H1 (cell line): ENCODE measurements at places on chromosomes 16 and 17. TPM values are rescaled to one million over a fixed set of nuclear protein-coding genes. Genes with fewer than 3 reads are reported as not detected.

DNA sequence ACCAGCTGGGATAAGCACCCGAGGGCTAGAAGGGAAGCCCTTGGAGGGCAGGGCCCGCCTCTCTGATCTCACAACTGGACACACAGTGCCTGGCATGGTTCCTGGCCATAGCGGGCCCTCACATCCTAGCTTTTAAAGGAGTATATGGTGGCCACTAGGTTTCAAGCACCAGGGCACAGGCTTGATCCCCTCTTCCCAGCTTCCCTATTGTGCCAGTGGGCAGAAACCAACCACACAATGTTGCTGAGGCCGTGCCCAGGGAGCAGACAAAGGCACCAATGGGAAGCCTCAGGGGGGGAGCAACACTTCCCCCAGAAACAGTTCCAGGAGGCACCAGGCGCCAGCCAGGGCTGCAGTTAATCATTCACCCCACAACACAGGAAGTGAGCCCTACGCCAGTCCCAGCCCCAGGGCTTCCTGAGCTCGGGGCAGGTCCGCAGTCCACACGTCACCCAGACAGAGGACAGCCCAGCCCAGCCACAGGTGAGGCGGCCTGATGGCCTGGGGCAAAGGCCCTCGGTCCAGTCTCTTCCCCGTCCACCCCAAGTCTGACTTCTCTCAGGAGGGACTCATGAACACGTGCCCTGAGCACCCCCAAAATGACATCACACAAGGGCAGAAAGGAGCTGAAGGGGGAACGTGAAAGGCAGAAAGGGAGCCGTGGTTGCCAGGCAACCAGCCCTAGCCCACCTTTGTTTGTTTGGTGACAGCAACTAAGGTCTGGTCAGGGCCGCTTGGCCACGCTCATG lies 12.8 kb downstream of the SMIM5 start:
- no peak overlapping the region for H3K4me3 ChIP-seq
- no peaks in the 10 kb centered on the region for H3K27me3 ChIP-seq
- peak overlapping the region; percentile 30; the same call in 1 of the 2 replicates for H3K27ac ChIP-seq
- H3K36me3 ChIP-seq: peaks cover 10% of the 10 kb centered on the region
- no peak for DNase-seq
- peaks cover 16% of the 10 kb centered on the region for H3K4me1 ChIP-seq

GRCh38 chr17:37043201-37043600 lies 94.4 kb downstream of the AATF start:
- H3K4me1 ChIP-seq: peaks cover 24% of the 10 kb centered on the region
- no peak overlapping the region for H3K4me3 ChIP-seq
- no peaks in the 10 kb centered on the region for H3K36me3 ChIP-seq
- H3K27me3 ChIP-seq: no peaks in the 10 kb centered on the region
- DNase-seq: no peak

- DNase-seq: no peak
- no peaks in the 10 kb centered on the region for H3K27me3 ChIP-seq
- no peaks in the 10 kb centered on the region for H3K36me3 ChIP-seq
- H3K4me3 ChIP-seq: no peak overlapping the region
- no peaks in the 10 kb centered on the region for H3K4me1 ChIP-seq
These were observed 414.3 kb downstream of the RBFOX1 start for GRCh38 chr16:7746941-7747340.

DNA sequence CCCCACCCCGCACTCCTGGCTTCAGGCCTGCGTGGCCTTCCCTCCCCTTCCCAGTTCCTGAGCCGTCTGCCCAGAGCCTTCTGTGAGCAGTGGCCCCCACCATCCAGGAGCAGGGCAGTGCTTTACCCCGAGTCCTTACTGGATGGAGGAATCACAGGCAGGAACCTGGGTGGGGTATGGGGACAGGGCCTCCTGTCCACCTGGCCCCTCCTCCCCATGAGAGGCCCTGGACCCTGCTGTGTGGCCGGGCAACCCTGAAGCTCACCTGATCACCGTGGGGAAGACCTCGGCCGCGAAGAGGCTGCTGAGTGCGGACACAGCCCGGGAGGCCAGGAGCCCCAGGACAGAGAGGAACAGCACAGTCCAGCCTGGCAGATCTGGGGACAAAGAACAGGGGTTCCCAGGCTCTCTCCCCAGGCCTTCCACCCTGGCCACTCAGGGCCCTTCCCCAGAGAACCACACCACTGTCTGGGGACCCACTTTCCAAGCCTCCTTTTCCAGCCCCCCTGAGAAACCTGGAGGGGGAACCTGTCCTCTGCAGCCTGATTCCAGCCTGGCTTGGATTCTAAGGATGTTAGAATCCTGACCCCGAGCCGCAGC lies 3.2 kb downstream of the SLC22A31 start:
- H3K4me3 ChIP-seq: no peak overlapping the region
- peaks cover 12% of the 10 kb centered on the region for H3K4me1 ChIP-seq
- H3K27ac ChIP-seq: no peak overlapping the region

The ABCA9 gene
- total RNA-seq: not detected in 2 replicates

The KRTAP4-1 gene
- not detected in 2 replicates for total RNA-seq

DNA sequence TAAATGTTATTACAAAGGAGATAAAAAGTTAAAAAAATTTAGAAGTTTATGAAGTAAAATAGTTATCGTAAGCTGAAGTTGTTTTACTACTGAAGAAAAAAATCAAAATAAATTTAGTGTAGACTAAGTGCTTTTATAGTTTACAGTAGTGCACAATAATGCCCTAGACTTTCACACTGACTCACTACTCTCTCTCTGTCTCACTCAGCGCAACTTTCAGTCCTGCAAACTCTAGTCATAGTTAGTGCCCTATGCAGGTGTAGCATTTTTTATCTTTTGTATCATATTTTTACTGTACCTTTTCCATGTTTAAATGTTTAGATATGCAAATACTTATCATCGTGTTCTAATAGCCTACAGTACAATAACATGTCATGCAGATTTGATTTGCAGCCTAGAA lies 17.7 kb upstream of the TOM1L1 start:
- H3K36me3 ChIP-seq: no peaks in the 10 kb centered on the region
- H3K27ac ChIP-seq: no peak overlapping the region
- no peaks in the 10 kb centered on the region for H3K4me1 ChIP-seq
- no peaks in the 10 kb centered on the region for H3K27me3 ChIP-seq
- H3K4me3 ChIP-seq: no peak overlapping the region

DNA sequence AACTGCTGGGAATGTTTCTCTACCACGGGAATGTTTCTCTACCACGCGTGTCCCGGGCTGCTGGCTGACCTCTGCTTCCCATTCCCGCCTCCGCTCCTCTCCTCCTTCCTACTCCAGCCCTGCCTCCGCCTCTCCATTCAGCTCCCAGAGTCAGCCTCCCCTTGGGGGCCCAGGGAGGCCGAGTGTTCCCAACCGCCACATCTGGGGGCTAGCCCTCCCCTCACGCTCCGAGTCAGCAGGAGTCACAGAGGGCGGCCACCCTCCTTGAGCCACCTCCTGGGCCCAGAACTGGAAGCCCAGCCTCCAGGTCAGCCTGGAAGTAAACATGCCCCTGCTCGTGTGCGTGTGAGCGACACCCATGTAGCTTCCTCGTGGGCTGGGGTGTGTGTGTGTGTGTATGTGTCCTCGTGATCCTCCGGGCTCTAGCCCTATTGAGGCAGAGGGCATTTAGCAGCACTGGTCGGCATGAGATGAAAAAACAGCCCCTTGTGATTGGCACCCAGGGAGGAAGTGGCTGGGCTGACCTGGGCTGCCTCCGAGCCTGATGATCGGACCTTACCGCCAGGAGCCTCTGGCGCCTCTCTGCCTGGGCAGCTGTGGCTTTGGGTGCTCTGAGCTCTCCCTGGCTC lies 7.3 kb downstream of the CYGB start:
- H3K27me3 ChIP-seq: no peaks in the 10 kb centered on the region; the same call in 1 of the 2 replicates
- H3K4me3 ChIP-seq: no peak overlapping the region
- peaks cover 26% of the 10 kb centered on the region for H3K4me1 ChIP-seq
- H3K27ac ChIP-seq: no peak overlapping the region
- no peak for DNase-seq

The NUDT7 gene
- 8.8 and 9.9 TPM in 2 replicates for total RNA-seq

DNA sequence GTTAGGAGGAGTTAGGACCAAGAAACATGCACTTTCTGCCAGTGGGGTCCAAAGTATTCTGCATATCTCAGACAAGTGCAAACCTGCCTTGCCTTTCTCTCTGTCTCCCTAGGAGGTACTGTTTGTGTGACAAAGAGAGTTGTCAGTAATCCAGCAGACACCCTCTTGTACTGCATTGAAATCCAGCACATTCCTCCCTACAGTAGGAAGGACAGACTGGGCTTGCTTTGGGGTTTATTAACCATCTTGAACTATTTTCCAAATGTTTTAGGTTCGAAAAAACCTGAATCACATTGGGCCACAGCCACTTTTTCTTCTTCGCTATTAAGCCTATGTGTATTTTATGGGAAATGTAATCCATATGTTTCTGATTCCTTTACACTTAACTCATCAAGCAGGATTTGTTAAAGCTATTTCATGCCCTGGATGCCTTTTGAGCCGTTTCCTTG lies 204.2 kb upstream of the KCNJ16 start:
- no peak overlapping the region for H3K27ac ChIP-seq
- no peak for DNase-seq
- H3K36me3 ChIP-seq: no peaks in the 10 kb centered on the region
- no peak overlapping the region for H3K4me3 ChIP-seq
- no peaks in the 10 kb centered on the region for H3K27me3 ChIP-seq
- peaks cover 5% of the 10 kb centered on the region; the same call in 1 of the 2 replicates for H3K4me1 ChIP-seq

The MYH2 gene
- total RNA-seq: 9.0 and 9.5 TPM in 2 replicates

DNA sequence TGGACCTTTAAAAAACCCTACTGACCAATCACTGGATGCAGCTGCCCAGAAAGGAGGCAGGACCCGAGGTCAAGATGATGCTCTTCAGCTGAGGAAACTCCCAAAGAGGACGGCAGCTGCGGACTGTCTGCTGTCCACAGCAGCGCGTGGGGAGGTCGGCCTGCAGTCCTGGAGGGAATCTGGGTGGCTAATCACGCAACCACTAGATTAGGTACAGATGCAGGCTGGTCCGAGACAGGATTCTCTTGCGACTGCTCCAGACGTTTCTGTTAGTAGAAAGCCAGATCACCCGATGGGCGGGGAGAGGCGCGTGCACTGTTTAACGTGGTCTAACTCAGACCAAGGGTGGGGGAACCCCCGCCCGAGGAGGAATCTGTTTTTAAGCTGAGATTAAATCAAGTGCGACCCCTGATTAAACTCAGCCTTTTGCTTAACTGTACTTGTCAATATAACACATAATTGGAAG lies 8.8 kb downstream of the CTRB2 start:
- H3K4me3 ChIP-seq: no peak overlapping the region
- no peaks in the 10 kb centered on the region for H3K36me3 ChIP-seq
- H3K27ac ChIP-seq: no peak overlapping the region

The KCNJ18 gene
- not detected in 2 replicates for total RNA-seq

GRCh38 chr17:69516911-69517310 lies 102.4 kb downstream of the MAP2K6 start:
- no peak overlapping the region for H3K27ac ChIP-seq
- no peak overlapping the region for H3K4me3 ChIP-seq
- DNase-seq: no peak
- H3K4me1 ChIP-seq: no peaks in the 10 kb centered on the region
- H3K36me3 ChIP-seq: no peaks in the 10 kb centered on the region
- no peaks in the 10 kb centered on the region for H3K27me3 ChIP-seq

DNA sequence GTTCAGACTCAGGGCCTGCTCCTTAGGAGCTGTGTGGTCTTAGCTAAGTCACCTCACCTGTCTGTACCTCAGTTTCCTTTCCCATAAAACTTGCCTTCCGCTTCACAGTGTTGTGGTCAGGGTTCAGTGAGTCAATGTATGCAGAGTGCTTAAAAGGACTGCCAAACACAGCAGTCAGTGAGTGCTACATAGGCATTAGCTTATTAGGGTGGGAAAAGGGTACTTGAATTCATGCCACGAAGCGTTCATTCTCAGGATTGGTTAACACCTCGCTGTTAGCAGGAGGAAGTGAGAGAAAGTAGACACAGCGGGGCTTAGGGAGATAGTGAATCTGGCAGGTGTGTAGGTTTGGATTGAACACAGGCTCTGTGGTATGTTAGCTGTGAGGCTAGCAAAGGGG lies 155.2 kb downstream of the SHISA9 start:
- DNase-seq: no peak
- no peaks in the 10 kb centered on the region for H3K36me3 ChIP-seq
- no peak overlapping the region for H3K4me3 ChIP-seq

The SLFN12L gene
- not detected in 2 replicates for total RNA-seq

The DNAH3 gene
- total RNA-seq: 0.71 and 0.78 TPM in 2 replicates

The KRT27 gene
- not detected in 2 replicates for total RNA-seq

- no peaks in the 10 kb centered on the region for H3K4me1 ChIP-seq
- peaks cover 88% of the 10 kb centered on the region for H3K36me3 ChIP-seq
- H3K27ac ChIP-seq: no peak overlapping the region
- DNase-seq: no peak
- no peak overlapping the region for H3K4me3 ChIP-seq
These were observed 14.4 kb downstream of the RFWD3 start for GRCh38 chr16:74652249-74652648.

- H3K27ac ChIP-seq: no peak overlapping the region
- H3K4me3 ChIP-seq: no peak overlapping the region
- H3K4me1 ChIP-seq: peaks cover 4% of the 10 kb centered on the region
- H3K27me3 ChIP-seq: no peaks in the 10 kb centered on the region; the same call in 1 of the 2 replicates
These were observed 7.4 kb downstream of the PRCD start for GRCh38 chr17:76547183-76547641.

- H3K36me3 ChIP-seq: no peaks in the 10 kb centered on the region
- H3K27me3 ChIP-seq: no peaks in the 10 kb centered on the region
- DNase-seq: peak; percentile 41
- no peak overlapping the region for H3K4me3 ChIP-seq
These were observed 112.5 kb downstream of the WWOX start for GRCh38 chr16:78211946-78212345.

GRCh38 chr16:30895627-30896260 lies 670 bp upstream of the CTF1 start:
- H3K4me3 ChIP-seq: peak overlapping the region; percentile 53
- 0 out of 2 replicates have a peak overlapping the region, but pooled peaks have one; percentile 26 for H3K27ac ChIP-seq
- peaks cover 17% of the 10 kb centered on the region for H3K27me3 ChIP-seq
- peaks cover 4% of the 10 kb centered on the region for H3K4me1 ChIP-seq
- H3K36me3 ChIP-seq: no peaks in the 10 kb centered on the region

- no peaks in the 10 kb centered on the region for H3K27me3 ChIP-seq
- no peaks in the 10 kb centered on the region for H3K4me1 ChIP-seq
- peaks cover 28% of the 10 kb centered on the region for H3K36me3 ChIP-seq
- no peak overlapping the region for H3K27ac ChIP-seq
These were observed 26.8 kb downstream of the TRAP1 start for GRCh38 chr16:3690470-3690928.

DNA sequence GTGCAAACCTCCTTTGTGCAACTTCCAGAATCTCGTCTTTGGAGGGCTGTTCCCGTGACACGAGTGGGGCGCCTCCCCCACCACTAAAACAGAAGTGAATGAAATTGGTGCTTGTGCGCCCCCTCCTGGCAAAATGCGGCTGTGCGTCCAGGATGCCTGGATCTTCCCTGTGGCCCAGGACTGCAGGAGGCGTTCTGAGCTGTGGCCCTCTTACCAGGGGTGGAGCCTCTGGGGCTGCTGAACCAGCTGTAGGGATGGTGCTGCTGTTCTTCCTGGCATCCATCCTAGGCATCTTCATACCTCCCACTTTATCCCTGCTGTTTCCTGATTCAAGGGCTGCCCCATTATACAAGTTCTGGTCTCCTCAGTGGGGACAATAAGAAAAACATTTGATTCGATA lies 18.5 kb upstream of the NAGLU start:
- no peak overlapping the region for H3K27ac ChIP-seq
